ENCODE measurements at places on chromosomes 13 and 19.

DNA sequence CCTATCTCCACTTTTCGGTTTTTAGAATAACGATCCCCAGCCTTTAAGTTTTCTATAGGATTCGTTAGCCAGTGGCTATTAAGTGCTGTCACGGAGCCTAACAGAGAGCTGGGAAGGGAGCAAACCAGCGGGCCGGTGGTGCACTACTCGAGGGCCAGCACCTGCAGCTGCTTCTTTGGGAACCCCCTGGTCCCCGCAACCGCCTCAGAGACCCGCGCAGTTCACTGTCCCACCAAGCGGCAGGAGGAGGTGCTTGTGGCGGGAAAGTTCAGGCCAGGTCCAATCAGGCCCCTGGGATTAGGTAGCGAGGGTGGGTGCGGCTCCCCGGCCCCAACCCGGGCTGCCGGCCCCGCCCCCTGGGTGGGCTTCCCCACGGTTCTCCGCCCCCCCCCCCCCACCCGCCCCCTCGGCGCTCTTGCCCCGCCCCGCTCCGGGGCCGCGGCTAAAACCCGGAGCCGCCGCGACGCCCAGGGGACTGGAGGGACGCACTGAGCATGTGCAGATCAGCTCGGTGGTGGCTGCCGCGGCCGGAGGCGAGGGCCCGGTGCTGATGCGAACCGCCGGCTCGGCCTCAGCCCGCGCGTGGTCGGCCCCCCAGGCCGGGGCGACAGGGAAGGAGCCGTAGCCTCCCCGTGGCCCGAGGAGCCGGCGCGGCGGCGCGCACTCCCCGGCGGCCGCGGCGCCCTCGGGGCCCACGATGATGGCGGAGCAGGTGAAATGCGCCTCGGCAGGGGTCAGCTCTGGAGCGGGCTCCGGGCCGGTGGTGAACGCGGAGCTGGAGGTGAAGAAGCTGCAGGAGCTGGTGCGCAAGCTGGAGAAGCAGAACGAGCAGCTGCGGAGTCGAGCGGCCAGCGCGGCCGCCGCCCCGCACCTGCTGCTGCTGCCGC is at the start of gene SLAIN1:
TSS of gene SLAIN1 (plus strand) at position 471 of the 887 bp plus-strand sequence. CDS start at position 698, 227 bp downstream.
- DNase-seq = peak; percentile 72

DNA sequence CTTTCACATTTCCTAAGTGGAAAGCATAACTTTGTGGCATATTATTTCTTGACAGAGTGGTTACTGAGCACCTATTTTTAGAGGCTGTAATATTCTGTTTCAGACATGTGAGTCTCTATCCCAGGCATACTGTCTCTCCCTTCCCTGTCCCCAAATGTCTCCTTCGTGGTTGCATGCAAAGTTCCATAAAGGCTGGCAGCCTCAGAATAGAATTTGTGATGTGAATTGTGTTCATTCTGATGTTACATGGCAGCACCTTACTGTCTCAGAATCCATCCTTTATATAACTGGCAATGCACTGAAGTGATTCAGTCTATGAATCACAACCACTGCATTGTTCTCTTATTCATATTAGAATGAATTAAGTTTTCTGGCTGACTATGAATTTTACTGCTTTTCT is 89.0 kb upstream of the SLC7A1 start:
- no peak for DNase-seq

- no peak for DNase-seq
Measured at GRCh38 chr19:7331446-7331845, 17.3 kb upstream of the ARHGEF18 start.

- DNase-seq = no peak
Measured at GRCh38 chr13:111625526-111626315, 305.3 kb downstream of the TEX29 start.

GRCh38 chr13:105089858-105090643 is 1445.4 kb downstream of the EFNB2 start:
- no peak for DNase-seq

- no peak for DNase-seq
Measured at GRCh38 chr19:8451377-8451776, 6.6 kb downstream of the HNRNPM start.

GRCh38 chr19:46392837-46393236 is 20.5 kb downstream of the CCDC8 start:
- no peak for DNase-seq

- no peak for DNase-seq
Measured at GRCh38 chr19:31118986-31119385, 230.2 kb downstream of the TSHZ3 start.

GRCh38 chr13:20191311-20192157 is 1.2 kb downstream of the GJB2 start:
- DNase-seq = peak; percentile 86

GRCh38 chr19:45876161-45876410 is 9.9 kb downstream of the IRF2BP1 start:
- DNase-seq = no peak

DNA sequence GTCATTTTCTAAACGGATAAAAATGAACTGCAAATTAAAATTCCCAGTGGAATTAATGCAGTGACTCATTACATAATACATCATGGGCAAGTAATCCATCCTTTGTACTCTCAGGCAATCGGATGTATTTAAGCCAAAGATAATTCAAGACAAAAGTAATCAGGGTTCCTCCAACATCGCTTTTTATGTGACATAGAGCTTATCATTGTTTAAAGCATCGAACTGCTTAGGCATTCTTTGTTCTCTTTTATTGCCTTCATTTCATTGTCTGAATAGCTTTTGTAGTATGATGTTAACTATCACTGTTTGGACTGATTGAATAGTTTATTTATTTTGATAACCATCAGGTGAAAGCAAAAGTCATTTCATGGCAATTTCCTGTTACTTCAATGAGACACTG is 209.4 kb downstream of the ITGBL1 start:
- DNase-seq = no peak

DNA sequence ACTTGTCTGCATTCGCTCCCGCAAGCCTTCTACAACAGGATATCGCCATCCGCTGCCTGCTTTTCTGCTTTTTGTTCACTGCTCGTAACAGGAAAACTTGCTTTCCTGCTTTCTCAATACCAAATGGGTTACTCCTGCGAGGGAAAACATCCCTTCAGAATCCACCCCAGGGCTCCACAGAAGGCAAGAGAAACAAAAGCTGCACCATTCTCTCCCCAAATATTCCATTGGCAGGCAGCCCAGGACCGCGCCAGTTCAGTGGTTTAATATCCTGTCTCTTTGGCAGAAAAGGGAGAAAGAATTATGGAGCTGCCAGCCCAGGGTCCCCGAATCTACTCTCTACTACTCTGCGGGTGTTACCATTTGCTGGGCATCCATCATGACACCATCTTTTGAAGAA is 84.7 kb upstream of the DOCK9 start:
- DNase-seq = no peak

GRCh38 chr13:35483761-35484160 is 7.3 kb upstream of the MAB21L1 start:
- no peak for DNase-seq

DNA sequence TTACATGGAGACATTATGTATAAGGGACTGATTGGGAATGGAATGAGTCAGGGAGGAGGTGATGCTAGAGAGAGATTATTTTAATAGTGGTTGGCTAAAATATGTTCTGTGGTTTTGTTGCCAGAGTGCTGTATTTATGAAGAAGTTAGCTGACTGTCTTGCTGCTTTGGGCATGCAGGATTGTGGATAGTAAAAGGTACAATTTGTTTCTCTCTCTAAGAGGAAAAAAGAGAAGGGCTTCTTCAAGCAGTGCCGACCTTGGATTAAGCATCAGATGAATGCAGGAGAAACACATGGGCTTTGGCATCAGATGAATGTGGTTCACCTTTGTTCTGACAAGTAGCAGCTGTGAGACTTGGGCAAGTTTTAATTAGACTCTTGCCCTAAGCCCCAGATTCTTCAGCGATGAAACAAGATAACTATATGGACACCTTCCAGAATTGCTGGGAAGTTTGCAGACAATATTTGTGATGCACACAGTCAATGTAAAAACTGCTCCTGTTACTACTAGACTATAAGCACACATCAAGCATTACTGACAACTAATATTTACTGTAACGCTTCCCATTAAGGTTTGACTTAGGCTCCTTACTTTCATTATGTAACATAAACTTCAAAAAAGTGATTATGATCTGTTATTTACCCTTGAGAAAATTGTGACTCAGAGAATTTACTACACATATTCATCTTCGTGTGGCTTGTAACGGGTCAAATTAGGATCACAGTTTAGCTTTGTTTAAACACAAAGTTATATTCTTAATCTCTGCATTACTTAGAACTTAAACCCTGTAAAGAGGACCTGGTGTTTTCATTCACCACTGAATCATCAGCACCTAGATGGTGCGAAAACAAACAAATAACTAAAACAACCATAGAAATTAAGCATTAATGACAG is 824.0 kb downstream of the PCDH9 start:
- DNase-seq = no peak
